ENCODE measurements at places on chromosomes 11 and 22.

DNA sequence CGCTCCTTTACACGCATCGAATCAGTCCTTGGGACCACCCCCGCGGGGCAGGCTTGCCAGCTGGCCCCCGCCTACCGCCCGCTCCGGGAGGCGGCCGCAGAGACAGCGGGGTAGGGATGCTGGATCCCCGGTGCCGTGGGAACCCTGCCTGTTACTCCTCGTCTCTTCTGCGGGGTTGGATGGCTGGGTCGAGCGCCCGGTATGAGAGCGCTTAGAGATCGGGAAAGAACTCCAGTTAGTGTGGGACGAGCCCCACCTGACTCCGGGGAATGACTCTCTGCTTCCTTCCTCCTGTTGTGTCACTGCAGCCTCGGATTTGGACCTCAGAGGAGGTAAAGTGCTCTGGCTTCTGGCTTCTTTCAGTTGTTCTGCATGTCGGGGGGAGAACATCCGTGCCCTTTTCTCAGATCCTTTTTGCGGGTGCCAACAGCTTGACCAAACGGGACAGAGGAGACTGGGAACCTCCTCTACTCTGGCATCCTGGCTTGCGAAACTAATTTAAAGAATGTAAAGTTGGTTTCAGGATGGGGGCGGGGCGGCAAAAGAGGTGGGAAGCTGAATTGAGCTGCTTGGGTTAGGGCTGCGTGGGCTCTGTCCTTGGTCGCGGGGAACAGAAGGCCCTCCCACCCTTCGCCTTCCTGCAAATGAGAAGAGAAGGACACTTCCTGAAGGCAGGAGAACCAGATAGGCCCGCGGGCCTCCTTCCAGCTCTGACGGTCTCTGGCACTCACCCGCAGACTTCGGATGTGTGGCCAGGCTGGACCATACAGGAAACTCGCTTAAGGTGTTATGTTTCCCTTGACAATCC, 938 bp downstream of the LAYN start:
- DNase-seq, result no peak

GRCh38 chr11:46003572-46003971, 81.1 kb downstream of the LARGE2 start:
- no peak for DNase-seq

DNA sequence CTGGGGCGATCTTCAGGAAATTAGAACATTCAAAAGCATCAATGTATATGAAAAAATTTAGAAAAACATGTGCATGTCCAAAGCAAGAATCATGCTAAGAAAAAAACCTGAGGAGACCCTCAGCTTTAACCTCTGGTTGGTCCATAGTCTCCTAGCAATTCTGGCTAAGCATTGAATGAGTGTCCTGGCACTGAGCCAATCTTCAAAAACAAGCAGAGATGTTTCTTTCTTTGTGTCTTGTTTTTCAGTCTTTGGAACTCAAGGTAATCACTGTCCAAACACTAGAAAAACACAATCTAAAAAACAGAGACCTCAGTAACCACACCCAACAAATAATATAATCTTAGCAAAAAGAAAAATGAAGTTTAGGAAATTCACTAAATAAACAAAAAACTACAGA, 205.4 kb upstream of the CARD18 start:
- no peak for DNase-seq

GRCh38 chr22:45099961-45100360, 63.8 kb upstream of the NUP50 start:
- no peak for DNase-seq

GRCh38 chr11:44143987-44144909, 48.8 kb downstream of the EXT2 start:
- DNase-seq, result no peak

GRCh38 chr11:38481391-38481790, 1883.4 kb upstream of the RAG2 start:
- no peak for DNase-seq

- DNase-seq, result no peak
Observed at GRCh38 chr11:106077609-106078455, at the start of gene AASDHPPT. Gene AASDHPPT (plus strand): TSS chr11:106077662. CDS start chr11:106077711, 49 bp downstream.

DNA sequence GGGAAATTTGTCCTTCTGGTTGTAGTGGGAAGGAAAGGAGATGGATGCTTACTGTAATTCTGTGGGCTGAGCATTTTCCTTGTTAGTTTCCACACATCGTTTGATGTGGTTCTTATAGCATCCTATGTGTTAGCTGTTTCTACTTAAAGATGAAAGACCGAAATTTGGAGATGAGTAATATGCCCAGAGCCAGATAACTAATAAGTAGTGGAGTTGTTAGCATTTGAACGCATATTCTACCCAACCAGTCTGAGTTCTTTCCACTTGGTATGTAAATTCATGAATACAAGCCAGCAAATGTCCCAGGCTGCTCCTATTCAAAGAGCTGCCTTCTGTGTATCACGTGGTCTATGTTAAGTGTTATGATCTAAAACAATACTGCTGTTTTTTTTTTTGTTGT, 14.6 kb downstream of the SPECC1L start:
- no peak for DNase-seq

DNA sequence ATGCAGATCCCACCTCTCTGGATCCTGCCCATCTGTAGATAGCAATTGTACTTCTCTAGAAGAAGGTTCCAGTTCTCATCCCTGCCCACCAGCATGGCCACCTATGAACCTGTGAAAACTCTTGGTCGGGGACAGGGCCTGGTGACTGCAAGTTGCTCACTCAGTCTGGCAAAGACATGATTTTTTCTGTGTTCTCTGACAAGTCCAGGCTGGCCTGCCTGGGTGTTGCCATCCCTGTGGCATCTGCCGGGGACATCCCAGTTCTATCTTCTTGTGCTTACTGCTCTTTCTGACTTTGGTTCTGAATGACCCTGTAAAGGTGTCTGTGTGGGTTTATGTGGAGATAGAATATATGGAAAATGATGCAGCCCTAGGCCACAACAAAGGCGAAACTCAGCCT, 545.8 kb downstream of the INSC start:
- no peak for DNase-seq

DNA sequence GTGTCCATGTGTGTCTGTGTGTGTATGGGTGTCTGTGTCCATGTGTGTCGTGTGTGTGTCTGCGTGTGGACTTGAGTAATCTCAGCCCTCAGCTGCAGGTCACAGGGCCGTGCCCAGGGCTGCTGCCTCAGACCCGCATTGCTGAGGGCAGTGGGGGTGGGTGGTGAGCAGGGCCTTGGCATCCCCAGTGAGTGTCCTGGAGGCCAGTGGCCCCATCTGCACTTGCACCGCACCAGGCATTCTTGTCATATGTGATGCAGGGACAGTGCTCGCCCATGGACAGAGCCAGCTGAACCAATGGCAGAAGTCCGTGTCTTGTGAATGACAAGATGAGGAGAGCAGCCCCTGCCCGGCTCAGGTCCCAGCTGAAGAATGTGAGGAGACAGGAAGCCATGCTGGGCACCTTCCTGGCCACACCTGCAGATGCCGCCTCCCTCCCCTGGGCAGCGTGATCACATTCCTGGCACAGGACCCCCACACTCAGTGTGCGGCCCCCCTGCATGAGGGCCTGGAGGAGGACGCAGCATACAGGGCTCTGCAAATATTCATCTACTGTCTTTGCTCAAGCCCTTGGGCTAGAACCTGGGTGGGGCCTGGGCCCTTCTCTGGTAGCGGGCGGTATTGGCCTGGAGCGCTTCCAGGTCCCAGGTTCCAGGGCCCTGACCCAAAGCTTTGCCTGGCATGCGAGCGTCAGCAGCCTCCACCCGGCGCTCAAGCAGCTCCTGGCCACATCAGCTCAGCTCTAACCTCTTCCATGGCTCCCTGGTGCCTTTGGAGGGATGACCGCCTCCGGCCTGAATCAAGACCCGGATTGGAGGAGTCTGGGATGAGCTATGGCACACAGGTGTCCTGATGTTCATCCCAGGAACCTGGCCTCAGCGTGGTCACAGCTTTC, 3.9 kb downstream of the ALDH3B2 start:
- no peak for DNase-seq

DNA sequence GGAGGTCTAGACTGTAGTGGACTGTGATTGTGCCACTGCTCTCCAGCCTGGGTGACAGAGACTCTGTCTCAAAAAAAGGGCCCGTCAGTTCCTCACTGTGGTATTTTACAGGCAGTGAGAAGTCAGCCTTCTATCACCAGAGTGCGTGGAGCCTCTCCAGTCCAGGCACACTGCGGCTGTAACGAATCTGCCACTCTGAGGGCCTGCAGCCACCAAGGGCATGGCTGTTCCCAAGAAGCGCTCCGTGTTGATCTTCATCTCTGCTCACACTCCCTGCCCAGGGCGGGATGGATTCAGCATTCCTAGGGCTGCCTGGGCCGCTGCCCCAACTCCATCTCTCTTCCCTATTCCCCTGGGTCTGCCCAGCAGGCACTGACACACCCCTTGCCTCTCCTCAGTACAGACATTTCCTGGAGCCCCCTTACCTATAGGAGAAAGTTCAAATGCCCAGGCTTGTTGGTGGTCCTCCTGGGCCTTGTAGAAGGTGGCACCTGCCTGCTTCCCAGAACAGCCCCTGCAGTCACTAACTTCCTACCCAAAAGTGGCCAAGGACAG, 148.4 kb downstream of the CACNA1I start:
- DNase-seq, result no peak

- DNase-seq, result no peak
Observed at GRCh38 chr11:17277024-17277584, 565 bp downstream of the NUCB2 start.

DNA sequence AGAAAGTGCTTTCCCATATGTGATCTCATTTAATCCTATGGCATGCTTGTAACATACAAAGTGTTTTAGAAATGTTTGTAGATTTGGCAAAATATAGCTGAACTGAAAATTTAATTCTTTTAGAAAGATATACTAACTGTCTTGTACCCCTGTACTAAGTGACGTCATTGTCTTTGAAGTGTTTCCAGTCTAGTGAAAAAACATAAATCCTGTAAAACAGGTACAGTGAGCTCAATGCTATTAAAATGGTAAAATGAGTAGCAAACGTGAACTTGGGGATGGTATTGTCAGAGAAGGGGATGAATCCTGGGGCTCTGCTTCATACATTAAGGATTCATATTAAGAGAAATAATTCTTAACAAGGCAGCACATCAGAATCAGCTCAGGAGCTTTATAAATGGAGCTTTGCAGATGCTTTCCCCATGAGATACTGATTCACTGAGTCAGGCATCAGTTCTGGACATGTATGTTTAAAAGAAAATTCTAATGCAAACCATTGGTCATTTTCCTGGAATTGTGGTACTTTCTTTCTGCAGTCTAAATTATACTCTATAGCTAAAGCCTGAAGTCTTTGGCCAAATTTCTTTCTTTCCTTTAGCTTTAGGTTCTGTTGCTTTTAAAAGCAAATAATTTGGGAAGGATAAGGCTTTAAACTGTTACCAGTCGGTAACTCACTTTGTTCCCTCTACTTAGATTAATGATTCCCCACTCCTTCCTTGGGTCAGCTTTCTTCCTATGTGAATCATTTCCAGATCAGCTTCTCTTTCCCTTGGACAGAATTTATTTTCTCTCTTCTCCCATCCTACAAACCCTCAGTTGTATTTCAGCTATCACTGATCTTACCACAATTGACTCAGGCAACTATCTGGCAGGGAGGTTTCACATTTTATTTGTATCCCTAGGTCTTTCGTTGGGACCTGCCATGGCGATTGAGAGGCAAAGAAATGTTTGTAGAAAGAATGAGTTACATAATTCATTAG, 57.5 kb upstream of the DDI1 start:
- no peak for DNase-seq

- no peak for DNase-seq
Observed at GRCh38 chr22:35517207-35517606, 23.4 kb upstream of the RASD2 start.

DNA sequence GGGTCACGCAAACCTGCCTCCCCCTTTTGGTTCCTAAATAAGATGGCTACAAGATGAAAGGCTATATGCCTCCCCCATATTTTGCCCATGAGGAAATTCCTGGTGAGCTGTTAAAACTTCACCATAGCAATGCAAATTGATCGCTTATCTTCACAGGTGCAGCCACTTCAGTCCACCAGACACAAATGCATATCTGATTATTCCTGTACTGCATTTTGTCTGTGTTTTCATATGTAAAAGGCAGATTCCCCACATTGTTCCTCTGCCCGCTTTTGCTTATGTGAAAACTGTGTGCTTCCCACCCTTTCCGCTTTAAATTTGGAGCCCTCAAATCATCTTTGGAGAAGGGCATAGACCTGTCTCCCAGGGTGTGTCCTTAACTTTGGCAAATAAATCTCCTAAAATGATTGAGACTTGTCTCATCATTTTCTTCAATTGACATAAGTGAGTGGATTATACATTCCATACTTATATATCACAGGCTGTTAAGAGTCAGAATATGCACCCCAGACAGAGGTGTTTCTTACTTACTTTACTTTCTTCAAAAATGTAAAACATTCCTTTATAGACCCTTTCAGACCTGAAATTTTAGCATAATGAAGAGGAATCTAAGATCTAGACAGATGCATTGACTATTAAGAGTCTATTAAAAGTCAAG, 116.4 kb downstream of the CASP12 start:
- DNase-seq, result no peak

DNA sequence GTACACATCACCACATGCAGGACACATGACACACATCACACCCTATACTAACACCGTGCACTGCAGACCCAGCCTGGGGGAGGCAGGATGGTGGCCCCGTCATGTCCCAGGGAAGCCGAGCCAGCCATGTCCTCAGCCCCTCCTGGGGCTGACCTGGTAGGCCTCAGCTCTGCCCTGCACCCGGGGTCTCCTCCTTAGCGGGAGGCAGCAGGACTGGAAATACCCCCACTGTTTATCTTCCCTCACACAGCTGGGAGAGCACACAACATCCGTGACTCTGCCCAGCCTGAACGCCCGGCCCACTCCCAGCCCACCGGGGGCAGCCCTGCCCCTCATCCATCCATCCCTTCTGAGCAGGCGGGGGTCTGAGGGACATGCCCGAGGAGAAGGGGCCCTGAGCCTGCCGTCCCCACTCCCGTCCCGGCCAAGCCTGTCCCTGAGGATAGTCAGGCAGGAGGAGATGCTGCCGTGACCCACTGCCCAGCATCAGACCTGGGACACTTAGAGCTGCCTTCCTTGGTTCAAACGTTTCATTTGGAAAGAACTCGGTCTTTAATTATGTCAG, 945.0 kb downstream of the BRD1 start:
- no peak for DNase-seq

DNA sequence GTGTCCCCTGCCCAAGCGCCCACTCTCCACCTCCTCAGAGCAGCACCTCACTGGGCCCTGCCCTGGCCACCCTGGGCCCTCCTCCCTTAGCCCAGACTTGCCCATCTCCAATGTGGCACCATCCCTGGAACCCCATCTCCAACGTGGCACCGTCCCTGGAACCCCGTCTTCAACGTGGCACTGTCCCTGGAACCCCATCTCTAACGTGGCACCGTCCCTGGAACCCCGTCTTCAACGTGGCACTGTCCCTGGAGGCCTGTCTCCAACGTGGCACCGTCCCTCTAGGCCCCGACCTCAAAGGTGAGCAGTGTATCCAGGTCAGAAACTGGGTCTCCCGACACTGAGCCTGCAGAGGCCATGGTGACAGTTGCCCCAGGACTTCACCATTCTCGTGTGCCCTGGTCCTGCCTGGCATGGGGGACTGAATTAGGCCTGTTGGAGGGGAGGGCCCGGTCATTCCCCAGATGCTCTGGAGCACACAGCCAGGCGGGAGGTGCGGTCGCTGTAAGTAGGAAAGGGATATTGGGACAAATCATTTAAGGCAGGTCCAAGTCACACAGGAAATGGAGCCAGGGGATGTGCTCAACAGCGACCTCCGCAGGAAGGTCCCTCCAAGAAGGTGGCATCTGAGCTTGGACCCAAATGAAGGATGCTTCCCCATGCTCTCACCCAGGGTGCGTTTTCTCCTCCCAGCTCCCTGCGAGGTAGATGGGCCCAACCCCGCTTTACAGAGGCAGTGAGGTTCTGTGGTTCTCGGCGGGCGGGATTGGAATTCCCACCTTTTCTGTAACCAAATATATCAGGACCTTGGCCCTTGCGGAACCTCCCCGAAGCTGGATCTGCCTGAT, 2.4 kb upstream of the CTSD start:
- no peak for DNase-seq

GRCh38 chr11:44467931-44468330, 97.5 kb upstream of the CD82 start:
- no peak for DNase-seq

Data from stimulated activated CD8-positive, alpha-beta memory T cell treated with anti-CD3 and anti-CD28 coated beads, Interleukin-4, amount 100 ng/mL, for 1 hour (primary cell).